ENCODE measurements at places on chromosomes 11 and 22.

- DNase-seq = no peak
Measured at GRCh38 chr11:18108254-18108653, 2.4 kb upstream of the SAAL1 start.

- DNase-seq = no peak
Measured at GRCh38 chr11:77467993-77468392, 5.9 kb downstream of the PAK1 start.

GRCh38 chr11:112166562-112166961 is 610 bp upstream of the TEX12 start:
- no peak for DNase-seq

DNA sequence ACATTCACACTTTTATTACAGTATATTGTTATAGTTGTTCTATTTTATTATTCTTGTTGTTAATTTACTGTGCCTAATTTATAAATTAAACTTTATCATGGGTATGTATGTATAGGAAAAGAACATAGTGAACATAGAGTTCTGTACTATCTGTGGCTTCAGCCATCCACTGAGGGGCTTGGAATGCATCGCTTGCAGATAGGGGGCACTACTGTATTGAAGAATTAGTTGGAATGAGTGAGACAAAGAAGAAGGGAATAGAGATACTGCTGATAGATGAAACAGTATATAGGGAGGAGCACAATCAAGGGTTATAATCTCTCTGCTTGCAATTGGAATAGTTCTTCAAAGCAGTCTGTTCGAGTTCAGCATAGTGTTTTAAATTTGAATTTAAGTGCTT is 432.2 kb downstream of the RAB38 start:
- no peak for DNase-seq

DNA sequence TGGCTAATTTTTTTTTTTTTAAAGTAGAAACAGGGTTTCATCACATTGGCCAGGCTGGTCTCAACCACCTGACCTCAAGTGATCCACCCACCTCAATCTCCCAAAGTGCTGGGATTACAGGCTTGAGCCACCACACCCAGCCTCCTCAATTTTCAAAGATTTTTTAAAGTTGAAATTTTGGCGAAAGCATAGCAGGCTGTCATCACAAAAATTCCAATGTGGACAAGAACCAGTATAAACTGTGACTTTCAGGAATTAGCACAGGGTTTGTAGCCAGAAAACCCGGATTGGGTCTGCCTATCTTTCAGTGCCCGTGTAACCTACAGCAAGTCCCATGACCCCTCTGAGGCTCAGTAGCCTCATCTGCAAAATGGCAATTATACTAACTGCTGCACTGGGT is 80.2 kb downstream of the SGSM3 start:
- DNase-seq = no peak

- no peak for DNase-seq
Measured at GRCh38 chr11:19536131-19536530, 176.5 kb upstream of the NAV2 start.

- DNase-seq = no peak
Measured at GRCh38 chr22:18992543-18993198, 56.6 kb upstream of the PRODH start.

DNA sequence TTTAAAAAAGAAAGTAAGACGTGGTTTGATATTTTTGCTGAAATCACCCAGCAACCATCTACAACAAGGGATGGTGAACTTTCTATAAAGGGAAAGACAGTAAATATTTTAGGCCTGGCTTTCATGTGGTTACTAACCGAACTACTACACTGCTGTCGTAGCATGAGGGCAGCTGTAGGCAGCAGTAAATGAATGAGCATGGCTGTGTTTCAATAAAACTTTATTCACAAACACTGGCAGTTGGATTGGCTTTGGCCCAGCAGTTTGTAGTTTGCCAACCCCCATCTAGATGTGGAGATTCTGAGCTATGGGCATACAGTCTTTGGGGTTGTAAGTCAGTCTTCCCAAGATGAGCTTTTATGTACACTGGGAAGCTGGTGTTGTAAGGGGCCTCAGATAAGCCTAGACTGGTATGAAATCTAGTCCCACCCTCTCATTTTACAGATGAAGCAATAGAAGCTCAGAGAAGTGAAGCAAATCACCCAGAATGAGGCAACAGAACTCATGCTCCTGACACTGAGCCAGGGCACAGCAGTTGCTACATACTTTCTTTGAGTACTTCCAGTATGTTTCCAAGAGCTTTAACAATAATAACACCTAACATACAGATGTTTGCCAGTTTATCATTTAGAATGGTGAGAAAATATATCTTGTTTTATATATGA is 204.4 kb downstream of the ADAMTS15 start:
- DNase-seq = no peak

DNA sequence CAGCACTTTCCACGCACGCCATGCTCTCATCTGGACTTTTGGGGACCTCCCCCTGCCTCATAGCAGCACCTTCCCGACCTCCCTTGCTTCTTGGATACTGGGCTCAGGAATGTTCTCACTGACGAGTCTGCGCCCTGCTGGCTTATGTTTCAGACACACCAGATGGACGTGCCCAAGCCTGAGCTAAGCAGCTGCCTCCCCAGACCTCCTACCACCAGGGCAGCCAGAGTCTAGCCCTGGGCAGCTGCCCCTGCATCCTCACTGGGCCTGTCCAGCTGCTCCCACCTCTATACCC is 13.2 kb upstream of the RGL4 start:
- DNase-seq = no peak

GRCh38 chr11:17580271-17580670 is 33.2 kb downstream of the OTOG start:
- DNase-seq = no peak

- DNase-seq = no peak
Measured at GRCh38 chr11:61542024-61542461, 33.5 kb downstream of the LRRC10B start.

DNA sequence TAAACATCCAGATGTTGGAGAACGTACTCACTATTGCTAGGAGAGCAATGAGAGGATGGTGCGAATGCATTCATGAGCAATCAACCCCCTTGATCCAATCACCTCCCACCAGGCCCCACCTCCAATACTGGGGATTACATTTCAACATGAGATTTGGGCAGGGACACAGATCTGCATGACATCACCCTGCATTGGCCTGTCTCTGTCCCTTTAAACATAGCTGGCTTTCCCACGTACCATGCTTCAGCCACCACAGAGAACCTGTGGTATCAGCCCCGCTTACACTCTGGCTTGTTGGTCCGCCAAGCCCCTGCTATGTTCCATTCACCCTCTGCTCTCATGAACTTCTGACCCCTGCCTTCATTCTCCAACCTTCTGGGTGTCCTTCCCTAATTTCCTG is 157.5 kb upstream of the E2F8 start:
- no peak for DNase-seq

- DNase-seq = no peak
Measured at GRCh38 chr11:10623797-10624761, 55.6 kb upstream of the LYVE1 start.

DNA sequence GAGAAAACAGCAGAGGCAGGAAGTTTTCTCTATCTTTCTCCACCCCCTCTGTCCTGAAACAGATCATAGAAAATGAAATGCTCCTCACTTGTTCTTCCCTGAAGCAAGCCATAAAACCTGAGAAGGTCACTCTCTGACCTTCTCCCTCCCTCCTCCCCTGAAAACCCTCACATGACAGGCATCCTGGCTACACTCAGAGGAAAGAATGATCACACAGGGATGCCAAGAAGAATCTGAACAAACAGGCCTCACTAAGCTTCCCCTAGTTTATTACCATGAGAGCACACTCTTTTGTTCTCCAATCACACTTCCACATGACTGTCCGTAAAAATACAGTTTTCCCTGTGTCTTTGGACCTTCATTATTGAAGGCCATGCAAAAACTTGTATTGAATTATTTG is 300.1 kb downstream of the BUD13 start:
- DNase-seq = no peak

DNA sequence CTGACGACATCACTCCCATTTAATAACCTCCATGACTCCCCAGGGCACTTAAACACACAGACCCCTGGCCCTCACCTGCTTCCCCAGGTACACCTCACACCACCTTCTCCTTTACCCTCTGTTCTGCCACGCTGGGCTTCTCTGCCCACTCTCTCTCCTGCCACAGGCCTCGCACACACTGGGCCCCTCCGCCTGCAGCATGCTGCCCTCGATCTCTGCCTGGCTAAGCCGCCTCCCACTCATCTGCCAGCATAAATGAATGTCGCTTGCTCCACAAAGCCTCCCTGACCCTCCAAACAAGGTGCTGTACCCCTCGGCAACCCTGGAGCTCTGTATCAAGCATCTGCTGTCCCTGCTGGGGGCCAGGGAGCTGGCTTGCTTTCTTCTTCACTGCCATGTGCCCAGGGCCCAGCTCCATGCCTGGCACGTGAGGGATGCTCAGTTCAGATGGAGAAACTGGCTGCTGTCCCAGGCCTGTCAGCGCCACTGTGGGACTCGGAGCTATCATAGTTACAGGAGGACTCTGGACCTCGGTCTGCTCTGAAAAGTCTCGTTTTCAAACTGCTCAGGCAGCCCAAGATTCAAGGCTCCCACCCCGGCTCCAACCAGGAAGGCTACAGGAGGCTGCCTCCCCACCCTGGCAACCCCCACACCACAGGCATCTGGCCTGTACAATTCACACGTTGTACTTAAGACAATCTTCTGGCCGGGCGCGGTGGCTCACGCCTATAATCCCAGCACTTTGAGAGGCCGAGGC is 11.9 kb downstream of the TTLL1 start:
- no peak for DNase-seq

- no peak for DNase-seq
Measured at GRCh38 chr11:70861559-70861958, 390.8 kb downstream of the SHANK2 start.

DNA sequence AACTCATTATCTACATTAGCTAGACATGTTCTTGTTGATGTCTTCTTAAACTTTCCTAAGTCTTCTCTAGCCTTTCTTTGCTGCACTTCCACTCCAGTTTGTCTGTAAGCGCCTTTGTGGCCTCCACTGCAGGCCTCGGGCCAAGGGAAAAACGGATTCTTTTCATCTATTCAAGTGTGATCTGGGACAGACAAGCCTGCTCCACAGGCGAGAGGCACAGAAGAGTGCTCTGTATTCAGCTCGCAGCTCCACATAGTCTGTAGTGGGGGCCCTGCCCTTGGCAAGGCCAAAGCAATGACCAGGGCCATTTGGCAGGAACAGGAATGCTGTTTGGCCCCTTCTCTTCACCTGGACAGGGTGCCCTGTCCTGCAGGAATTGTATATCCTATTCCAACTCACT is 84.1 kb upstream of the BARX2 start:
- DNase-seq = no peak

DNA sequence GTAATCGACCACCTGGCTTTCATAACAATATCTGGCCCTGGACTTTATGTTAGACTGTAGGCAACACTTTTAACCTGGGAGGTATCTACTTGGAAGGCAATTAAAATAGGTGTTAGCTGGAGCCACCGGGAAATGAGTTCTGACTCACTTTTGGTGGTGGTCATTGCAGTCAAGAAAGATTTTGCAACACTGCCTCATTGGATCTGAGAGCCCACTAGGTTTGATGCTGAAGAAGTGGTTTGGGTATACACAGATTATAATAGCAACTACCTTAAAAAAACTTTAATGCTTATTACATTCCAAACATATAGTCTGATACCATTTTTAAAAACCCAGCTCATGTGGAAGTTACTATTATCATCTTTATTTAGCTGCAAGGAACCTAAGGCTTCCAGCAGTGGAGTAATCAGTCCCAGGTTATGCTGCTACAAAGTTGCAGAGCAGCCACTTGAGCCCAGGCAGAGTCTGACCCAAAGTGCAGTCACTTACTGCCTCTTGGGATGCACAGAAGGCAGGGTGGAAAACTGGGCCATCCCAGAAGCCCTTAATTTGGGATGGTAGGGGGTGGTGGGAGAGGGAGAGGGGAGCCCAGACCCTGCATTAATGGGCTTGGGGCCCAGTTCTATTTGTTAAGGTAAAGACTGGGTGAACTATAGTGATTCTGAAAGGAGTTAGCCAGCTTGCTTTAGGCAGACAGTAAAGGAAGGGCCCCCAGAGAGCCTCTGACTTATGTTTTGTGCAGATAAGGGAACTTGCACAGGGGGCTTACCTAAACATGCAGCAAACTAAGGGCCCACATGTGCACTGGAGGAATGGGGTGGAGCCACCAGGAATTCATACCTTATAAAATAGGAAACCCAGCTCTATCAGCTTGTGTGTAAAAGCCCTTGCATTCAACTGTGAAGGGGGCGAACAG is 149.4 kb downstream of the SNX19 start:
- no peak for DNase-seq

DNA sequence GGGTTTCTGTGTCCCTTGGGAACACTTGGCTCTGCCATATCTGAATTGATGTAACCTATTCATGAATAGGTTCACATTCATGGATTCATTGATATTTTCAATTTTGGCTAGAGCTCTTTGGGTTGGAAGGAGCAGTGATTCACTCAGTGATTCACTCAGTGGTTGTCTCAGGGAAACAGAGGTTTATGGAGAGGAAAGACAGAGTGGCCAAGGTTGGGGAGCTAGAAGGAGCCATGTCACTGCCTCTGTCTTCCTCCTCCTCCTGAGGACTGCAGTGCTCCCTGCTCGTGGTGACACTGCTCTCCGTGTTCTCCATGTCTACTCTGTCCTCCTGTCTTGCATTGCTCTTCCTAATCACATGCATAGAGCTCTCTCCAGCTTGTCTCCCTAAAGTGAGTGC is 17.4 kb downstream of the CEP164 start:
- no peak for DNase-seq

GRCh38 chr11:113401718-113402117 is 14.1 kb downstream of the ANKK1 start:
- no peak for DNase-seq

- DNase-seq = no peak
Measured at GRCh38 chr22:42716221-42716620, 4.4 kb downstream of the A4GALT start.

- DNase-seq = no peak
Measured at GRCh38 chr11:133903875-133904817, 52.6 kb downstream of the IGSF9B start.

DNA sequence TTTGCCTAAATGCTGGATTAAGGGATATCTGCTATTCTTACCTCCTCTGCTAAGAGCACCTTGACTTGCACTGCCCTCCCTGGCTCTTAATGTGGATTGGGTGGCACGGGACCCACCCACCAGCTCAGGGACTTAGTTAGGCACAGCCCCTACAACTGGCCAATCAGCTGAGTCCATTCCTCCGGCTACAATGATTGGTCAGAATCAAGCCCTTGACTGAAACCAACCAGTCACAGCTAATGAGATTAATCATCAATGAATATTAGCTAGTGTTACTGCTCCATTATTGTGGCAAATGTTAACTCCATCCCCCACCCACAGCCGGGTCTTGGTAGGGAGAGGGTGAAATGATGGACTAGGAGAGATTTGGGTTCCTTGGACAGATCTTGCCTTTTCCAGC is 328.0 kb downstream of the MN1 start:
- DNase-seq = no peak

- no peak for DNase-seq
Measured at GRCh38 chr22:47572443-47572842, 810.0 kb downstream of the TBC1D22A start.

All from stimulated activated CD4-positive, alpha-beta T cell treated with anti-CD3 and anti-CD28 coated beads, Interleukin-12 subunit alpha, Interleukin-12 subunit beta, amount 100 ng/mL, for 48 hours (primary cell).